ENCODE measurements at places on chromosomes 12 and 14.

DNA sequence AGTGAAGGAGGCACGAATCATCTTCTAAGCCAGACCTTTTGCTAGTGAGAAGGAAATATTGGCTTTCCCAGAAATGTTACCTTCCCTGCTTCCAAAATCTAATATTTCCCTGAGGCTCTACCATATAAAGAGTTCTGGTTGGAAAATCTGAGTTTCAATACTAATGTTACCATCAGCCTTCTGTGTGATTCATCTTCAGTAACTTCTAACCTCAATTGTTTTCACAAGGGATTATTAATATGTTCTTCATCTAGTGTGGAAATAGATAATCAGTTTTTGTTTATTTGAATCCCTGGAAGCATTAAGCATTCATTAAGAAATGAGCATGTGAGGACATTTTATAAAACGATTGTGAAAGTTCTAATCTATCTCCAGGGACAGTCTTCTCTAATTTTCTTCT, 720.9 kb downstream of the AACS start:
- no peak for DNase-seq

DNA sequence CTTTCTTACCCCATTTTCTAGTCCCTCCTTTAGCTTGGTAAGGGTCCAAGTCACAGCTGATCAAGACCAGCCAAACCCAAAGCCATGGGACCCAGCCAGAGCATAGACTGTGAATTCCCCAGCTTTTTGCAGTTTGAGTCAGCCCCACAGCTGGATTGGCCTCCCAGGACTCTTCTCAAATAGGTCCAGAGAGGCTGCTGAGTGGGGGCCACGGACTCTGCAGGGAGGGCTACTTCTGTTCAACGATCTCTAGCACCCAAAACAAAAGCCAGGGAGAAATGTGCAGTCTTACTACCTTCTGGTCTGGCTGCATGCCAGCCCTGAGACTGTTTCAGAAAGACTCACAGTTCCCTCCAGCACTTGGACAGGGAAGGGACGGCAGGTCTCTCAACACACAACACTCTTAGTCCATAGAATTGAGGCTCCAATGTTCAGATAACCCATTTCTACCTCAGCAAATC, 1.6 kb downstream of the VDR start:
- peak; percentile 44 for DNase-seq

- DNase-seq = peak; percentile 79
Measured at GRCh38 chr14:67413806-67414769, 2.1 kb upstream of the PLEK2 start.

- peak; percentile 55 for DNase-seq
Measured at GRCh38 chr12:100553936-100554335, 19.5 kb upstream of the GAS2L3 start.

GRCh38 chr14:63508033-63508432, 35.1 kb downstream of the PPP2R5E start:
- no peak for DNase-seq

DNA sequence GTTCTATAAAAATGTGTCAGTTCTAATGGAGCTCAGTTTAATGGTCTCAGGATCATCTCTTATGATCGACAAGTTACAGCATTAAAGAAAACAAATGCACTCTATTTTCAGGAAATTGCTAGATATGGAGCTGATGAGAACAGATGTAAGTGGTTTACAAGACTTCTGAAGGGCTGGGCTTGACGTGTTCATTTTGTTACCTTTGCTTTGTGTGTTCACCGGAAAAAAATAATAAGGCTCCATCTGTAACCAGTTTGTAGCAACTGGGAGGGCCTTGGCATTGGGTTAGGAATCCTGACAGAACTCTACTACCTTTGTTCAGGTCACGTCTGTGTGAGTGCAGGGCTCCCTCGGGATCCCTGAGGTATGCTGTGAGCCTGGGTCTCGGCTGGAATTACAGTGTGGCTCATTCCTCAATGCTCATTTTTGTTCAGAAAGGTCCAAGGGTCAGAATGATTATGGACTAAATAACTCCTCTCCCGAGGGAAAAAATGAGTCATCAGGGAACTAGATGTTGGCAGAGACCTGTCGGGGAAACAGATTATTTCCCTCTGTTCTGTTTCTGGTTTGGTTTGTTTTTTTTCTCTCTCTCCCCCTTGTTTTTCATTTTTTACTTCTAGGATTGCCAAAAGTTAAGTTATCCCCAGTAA, 158.0 kb downstream of the SLC5A8 start:
- DNase-seq = peak; percentile 93

DNA sequence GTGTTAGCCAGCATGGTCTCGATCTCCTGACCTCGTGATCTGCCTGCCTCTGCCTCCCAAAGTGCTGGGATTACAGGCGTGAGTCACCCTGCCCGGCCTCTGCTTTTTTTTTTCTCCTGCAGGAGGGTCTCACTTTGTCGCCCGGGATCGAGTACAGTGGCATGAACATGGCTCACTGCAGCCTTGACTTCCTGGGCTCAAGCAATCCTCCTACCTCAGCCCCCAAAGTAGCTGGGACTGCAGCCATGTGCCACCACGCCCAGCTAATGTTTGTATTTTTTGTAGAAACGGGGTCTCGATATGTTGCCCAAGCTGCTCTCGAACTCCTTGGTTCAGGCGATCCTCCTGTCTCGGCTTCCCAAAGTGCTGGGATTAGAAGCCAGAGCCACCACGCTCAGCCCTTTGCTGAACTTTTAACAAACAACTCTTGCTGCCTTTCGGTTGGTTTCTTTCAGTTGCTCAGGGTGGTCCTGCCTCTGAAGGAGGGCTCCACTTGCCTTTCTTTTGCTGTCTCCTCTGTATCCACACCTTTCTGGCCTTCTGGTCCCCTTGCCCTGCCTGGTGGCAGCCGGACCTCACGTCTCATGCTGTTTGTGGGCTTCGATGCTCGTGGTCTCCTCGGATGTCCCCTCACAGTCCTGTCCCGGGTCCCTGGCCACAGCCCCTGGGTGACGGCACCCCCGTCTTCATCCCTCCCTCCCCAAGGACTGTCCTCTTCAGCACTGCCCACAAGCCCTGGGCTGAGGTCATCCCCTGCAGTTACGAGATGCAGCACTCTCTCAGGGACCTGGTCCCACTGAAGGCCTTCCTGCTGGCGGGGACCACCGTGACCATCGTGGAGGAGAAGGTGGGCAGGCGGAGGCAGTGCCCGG, 3.8 kb upstream of the B3GNT4 start:
- no peak for DNase-seq

GRCh38 chr12:21453312-21453852, 15.9 kb downstream of the PYROXD1 start:
- DNase-seq = no peak

DNA sequence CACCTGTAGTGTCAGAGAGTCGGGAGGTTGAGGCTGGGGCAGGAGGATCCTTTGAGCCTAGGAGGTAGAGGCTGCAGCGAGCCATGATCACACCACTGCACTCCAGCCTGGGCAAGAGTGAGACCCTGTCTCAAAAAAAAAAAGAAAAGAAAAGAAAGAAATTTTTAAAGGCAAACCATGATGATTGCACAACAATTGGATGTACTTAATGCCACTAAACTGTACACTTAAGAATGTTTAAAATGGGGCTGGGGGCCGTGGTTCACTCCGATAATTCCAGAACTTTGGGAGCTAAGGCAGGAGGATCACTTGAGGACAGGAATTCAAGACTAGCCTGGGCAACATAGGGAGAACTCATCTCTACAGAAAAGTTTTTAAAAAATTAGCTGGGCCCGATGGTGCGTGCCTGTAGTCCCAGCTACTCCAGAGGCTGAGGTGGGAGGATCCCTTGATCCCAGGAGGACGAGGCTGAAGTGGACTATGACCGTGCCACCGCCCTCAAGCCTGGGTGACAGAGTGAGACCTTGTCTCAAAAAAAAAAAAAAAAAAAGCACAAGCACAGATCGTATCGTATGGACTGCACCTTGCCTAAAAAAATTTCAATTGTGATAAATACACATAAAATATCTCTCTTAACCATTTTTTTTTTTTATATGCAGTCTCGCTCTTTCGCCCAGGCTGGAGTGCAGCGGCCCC, 32.7 kb downstream of the JAG2 start:
- no peak for DNase-seq

GRCh38 chr12:76387614-76388013, 39.4 kb upstream of the BBS10 start:
- no peak for DNase-seq

DNA sequence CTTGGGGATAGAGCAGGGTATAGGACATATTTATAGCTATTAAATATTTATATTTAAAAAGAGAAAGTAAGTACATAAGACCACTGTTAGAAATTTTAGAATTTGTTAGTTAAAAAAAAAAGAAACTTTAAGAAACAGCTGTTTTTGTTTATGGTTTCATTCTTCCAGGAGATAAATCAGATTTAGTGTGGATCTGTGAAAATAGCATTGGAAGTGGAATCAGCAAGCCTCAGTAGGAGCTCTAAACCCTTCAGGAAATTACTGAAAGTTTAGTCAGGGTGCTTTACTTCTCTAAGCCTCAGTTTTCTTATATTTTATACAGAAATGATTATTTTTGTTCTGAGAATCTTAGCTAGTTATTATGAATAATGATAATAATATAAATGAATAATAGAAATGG, 316.0 kb upstream of the NOVA1 start:
- DNase-seq = no peak

DNA sequence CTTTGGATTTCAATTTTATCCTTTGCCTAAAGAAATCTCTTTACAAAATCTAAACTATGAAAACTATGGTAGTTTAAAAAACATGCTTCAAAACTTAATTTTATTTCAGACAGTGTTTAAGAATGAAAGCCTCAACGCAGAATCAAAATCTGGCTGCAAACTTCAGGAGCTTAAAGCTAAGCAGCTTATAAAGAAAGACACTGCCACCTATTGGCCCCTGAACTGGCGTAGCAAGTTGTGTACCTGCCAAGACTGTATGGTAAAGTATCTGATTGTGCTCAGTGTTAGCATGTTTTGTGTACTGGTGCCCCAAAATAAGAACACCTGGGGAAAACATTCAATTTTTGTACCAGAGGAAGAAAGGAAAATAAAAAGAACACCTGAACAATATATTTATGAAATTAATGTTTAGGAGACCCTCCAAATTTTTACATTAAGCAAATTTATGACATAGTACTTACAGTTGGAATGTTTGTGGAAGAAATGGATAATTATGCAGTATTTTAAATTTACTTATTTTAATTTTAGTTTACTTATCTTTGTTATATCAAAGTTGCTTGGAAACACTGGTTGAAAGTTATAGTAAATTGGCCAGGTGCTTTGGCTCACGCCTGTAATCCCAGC, 12.2 kb downstream of the UBR7 start:
- peak; percentile 65 for DNase-seq

- peak; percentile 99 for DNase-seq
Measured at GRCh38 chr12:45415393-45415817, 199.5 kb downstream of the ANO6 start.

- no peak for DNase-seq
Measured at GRCh38 chr14:89728964-89729363, 225.6 kb downstream of the EFCAB11 start.

DNA sequence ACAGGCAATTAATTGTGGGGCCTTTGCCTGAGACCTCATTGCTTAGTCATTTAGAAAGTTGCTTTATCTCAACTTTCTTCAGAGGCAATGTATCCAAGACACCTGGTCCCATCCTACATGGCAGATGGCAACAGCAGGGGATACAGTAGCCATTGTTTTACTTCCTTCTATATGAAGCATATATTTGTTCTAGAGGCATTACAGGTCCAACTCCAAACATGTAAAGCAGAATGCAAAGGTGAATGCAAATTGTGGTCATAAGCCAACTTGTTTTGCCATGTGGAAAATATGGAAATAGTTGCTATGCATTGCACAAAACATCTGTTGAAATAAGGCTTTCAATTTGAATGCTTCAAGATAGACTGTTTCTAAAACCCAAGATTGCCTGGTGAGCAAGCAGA, 109.8 kb upstream of the BCAT1 start:
- DNase-seq = no peak

- DNase-seq = no peak
Measured at GRCh38 chr12:77833329-77833728, 2.6 kb downstream of the NAV3 start.

All from HCEC 1CT (cell line).